ENCODE measurements at places on chromosomes 4 and X.
A peak's percentile ranks its signal among the peaks of the same experiment; 100 is the strongest.

- no peak for DNase-seq
These were observed 271.2 kb downstream of the NLGN4X start for GRCh38 chrX:5957506-5957905.

DNA sequence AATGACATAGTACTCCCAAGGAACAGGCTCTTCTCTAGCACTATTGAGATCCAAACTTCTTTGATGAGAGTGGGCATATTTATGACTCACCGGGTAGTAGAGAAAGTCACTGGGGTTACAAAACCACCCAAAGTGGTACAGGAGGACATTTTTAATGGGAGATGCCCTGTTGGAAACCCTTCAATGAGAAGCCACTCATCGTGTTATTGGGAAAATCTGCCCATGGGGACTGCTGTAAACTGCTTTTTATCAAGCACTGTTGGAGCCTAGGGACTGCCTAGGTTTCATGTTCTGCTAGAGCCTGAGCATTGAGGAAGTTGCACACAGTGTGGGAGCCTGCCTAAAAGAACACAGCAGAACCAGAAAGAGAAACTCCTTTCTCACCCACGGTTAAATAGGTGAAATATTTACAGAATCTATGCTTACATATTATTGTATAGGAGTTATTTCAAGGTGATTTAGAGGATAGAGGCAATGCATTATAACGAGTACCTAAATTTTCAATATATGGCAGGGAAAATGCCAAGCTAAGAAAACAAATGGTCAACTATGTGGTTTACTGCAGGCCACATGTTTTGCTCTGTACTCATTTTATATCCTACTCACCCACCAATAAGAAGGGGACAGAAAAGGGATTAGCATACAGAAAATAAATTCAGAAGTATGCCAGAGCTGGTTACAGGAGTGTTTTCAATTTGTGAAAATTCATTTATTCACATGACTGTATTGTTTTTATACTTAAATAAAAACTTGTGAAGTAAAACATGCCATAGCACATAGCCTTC is 559.1 kb downstream of the FSTL5 start:
- DNase-seq, result no peak

DNA sequence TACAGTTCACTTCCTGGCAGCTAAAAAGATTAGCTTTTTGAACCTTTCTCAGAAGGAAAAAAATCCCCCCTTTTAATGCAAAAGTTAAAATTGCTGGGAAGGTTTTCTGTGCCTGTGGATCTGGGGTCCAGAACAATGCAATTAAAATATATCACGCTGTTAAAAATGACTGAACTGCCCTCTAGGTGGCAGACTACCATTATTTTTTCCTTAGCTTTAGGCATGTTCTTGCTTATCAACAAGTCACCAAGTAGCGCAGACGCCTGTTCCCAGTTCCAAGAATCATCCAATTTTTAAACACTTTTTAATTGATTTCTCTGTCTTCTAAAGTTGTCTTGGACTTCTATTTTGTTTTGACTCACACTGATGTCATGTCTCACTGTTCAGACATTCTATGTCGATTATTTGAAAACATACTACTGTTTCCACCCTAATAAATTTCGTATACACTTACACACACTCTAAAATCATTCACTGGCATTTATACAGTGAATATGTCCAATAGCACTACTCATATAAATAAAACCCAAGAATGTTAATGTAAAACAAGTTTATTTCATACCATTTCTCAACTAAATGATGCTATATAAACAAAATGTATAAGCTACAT is 661.6 kb downstream of the RAPGEF2 start:
- no peak for DNase-seq

DNA sequence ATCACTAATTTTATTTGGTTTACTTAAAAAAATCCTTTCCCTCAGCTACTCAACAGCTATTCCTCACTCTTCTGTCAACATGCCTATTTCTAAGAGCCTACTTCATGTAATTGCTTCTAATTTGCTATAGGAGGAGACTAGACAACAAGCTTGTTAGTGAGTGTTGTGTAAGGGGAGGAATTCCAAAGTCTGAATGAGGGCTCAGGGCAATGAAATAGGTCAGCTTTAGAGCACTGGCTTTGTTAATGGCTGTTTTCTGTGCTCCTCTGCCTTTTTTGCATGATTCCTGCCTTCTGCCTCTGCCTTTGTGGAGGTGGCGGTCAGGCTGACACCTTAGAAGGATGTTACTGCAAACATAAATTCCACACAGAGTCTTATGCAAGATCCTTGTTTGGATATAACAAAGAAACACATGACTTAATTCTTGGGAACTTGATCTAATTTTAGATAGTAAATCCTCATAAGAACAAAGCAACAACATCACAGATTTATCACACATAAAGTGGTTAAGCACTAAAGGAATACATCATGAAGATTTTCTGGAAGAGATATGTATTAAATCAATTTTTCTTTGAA is 15.0 kb upstream of the PAGE1 start:
- peak; percentile 1 for DNase-seq

DNA sequence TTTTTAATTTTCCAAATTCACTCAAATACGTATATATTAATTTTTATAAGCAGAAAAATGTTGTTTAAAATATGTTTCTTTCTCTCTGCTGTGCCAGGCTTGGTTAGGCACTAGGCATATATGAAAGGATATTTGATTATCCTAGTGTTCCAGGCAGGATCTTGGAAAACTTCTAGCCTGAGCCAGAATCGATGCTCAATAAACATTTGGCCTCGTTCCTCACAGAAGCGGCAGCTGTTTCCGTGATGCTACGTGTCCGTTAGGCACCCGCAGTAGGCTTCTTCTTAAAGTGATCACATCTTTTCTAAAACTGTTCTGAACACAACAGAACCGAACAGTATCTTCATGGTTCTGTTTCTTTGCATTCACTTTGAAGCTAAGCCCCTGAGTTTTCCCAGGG is 50.1 kb upstream of the CRMP1 start:
- DNase-seq, result no peak

GRCh38 chr4:145956288-145956890 is 17.8 kb upstream of the ZNF827 start:
- DNase-seq, result no peak
